ENCODE measurements at places on chromosomes 2 and 18. TPM values are rescaled to one million over a fixed set of nuclear protein-coding genes. Genes with fewer than 3 reads are reported as not detected.

- H3K27ac ChIP-seq: no peak overlapping the region
- no peak for DNase-seq
- no peaks in the 10 kb centered on the region for H3K4me1 ChIP-seq
- H3K27me3 ChIP-seq: no peaks in the 10 kb centered on the region
- H3K36me3 ChIP-seq: peaks cover 54% of the 10 kb centered on the region
- no peak overlapping the region for H3K4me3 ChIP-seq
Measured at GRCh38 chr2:178427458-178427857, 23.5 kb downstream of the PRKRA start.

DNA sequence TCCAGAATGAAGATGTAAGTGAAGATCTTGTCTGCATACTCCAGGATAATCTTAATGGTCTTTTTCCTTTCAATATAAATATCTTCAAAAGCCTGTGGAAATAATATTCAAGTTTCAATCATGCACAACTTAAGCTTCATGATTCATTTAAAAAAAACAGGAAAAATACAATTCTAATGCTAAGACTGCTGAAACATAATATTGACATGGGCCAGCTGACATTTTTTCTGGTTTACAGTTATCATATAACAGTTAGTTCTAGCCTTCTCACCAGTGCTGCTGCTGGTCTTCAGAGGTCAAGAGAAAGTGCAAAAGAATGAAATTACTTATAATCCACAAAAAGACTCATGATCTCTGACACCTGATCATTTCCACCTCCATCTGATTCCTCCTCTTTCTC lies 110.4 kb upstream of the SCN1A start:
- H3K36me3 ChIP-seq: no peaks in the 10 kb centered on the region
- H3K4me3 ChIP-seq: no peak overlapping the region
- H3K27me3 ChIP-seq: no peaks in the 10 kb centered on the region
- DNase-seq: no peak
- no peaks in the 10 kb centered on the region for H3K4me1 ChIP-seq

Gene CTLA4
- 1.4 TPM for total RNA-seq

Gene BARD1
- total RNA-seq: 11.3 TPM

Gene FOXD4L1
- 0.78 TPM for total RNA-seq

GRCh38 chr2:134178138-134178877 lies 75.6 kb upstream of the MGAT5 start:
- H3K27ac ChIP-seq: no peak overlapping the region
- DNase-seq: no peak
- H3K27me3 ChIP-seq: no peaks in the 10 kb centered on the region
- H3K4me1 ChIP-seq: peaks cover 9% of the 10 kb centered on the region
- H3K36me3 ChIP-seq: no peaks in the 10 kb centered on the region
- no peak overlapping the region for H3K4me3 ChIP-seq

DNA sequence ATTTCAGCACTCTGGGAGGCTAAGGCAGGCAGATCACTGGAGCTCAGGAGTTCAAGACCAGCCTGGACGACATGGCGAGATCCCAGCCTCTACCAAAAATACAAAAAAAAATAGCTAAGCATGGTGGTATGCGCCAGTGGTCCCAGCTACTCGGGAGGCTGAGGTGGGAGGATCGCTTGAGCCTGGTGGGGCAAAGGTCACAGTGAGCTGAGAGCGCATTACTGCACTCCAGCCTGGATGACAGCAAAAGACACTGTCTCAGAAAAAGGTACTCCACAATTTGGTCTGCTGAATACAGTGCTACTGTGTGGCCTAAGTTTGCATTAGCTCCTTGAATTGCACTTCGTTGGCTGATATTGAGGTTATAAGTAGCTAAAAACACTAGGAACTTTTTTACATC lies 97.9 kb downstream of the FEZ2 start:
- H3K4me3 ChIP-seq: no peak overlapping the region
- no peaks in the 10 kb centered on the region for H3K27me3 ChIP-seq
- H3K4me1 ChIP-seq: peaks cover 3% of the 10 kb centered on the region

Data from upper lobe of right lung (tissue), 1 donor.